Right forelimb (tissue), 1 donor: ENCODE measurements at places on chromosomes 1 and 21.

- DNase-seq = no peak
Measured at GRCh38 chr1:24957016-24957807, 27.1 kb upstream of the RUNX3 start.

DNA sequence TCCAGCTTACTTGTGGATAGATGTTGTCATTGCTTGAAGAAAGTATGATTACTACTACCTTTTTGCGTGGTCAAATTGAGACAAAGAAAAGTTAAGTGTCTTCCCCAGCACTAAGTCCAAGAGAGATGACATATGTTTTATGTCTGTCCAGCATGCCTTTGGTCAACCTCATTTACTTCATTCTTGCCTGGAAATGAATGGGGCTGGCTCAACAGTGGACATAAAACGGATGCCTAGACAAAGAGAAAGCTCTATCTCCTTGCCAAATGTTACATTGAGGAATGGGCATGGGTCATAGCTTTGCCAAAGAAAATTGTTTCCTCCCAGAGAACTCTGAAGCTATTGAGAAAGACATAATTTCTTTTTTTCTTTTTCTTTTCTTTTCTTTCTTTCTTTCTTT lies 82.4 kb upstream of the PLPPR4 start:
- DNase-seq = no peak

- no peak for DNase-seq
Measured at GRCh38 chr1:28343405-28343804, 14.6 kb downstream of the MED18 start.

DNA sequence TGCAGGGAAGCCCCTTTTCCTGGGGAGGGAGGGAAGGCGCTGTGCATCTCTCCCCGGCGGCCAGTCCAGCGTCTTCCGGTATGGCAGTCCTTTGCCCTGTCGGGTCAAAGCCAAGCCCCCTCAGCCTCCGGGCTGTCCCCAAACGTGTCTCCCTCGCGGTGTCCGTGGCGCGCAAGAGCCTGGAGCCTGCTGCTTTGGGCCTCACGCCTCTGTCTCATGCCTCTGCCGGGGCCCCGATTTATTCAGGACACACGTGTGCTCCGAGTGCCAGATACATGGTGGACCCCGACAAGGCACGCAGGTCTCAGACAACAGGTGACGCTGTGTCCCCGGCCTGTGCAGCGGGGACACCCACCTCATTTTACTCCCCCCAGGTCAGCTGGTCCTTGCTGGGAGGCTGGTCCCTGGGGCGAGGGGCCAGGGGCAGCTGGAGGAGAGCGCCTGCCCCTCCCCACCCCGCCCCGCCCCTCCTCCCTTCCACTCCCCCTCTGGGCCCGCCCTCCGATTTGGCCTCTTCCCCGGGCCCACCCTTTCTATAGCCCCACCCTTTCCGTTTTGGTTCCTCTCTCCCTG lies 176.7 kb downstream of the CAMTA1 start:
- no peak for DNase-seq

DNA sequence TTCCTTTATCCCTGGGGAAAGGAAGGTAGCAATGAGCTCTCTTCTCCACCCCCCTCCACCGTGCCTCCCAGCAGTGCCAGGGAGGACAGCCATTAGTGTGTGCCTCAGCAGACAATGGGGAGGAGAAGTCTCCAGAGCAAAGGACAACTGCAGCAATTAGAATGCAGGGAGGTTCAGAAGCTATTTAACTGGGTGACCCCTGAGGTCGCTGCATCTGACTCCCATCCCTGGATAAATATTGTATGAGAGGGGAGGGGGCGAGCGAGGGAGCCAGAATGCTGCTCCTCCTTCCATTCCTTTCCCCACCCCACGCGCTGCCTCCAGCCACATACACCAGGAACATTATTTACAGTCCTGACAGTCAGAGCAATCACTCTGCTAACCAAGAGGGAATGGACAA lies 59.0 kb downstream of the ERI3 start:
- no peak for DNase-seq

DNA sequence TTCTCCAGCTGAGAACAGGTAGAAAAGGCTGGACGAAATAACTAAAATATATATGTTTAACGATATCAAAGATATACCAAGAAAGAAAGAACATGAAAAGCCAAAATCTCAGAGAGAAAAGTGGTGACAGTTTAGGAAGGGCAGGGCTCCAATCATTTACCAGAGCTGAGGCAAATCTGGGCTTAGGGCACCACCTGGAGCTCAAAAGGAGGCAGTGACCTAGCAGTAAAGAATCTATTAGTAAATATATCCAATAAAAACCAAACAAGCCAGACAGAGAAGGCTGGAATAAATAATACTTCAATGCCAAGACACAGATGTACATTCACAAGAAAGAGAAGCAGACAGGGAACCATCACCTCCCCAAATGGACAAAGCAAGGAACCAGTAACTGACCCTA lies 43.5 kb downstream of the CHIA start:
- no peak for DNase-seq

- no peak for DNase-seq
Measured at GRCh38 chr1:43273708-43274107, 3.9 kb downstream of the TMEM125 start.

- peak; percentile 61 for DNase-seq
Measured at GRCh38 chr1:68223687-68224086, 8.6 kb downstream of the WLS start.

- DNase-seq = no peak
Measured at GRCh38 chr1:41487126-41488039, 2.9 kb upstream of the EDN2 start.

- DNase-seq = no peak
Measured at GRCh38 chr21:40160911-40161310, 293.7 kb downstream of the PCP4 start.

DNA sequence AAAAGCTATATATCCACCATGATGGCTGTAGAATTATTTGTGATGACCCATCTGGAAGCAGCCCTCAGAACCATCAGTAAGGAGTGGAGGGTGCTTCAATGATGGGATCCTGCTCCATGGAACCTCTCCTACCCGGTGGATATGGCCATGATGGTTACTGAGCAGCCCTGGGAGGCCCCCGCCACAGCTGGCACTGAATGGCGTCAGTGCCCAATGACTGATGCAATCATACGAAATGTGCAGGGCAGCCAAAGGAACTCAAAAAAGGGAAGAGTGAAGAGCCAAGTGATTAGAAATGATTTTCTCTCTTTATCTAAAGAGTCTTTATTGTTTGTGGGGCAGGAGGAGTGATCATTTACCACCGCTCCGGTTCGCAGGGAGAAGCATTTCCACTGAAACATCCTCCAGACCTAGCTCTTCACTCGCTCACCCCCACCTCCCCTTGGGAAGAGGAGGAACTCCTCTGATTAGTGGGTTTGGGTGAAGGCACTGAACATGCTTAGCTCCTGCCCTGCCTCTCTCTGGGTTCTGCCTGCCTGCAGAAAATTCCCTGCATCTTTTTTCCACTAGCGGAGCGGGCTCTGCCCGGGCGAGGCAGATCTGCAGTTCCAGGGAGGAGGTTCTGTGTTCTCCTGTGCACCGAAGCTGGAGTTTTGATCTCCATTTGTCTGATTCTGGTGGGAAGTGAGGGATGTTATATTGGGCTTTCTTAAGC lies 260.3 kb downstream of the GRIK3 start:
- no peak for DNase-seq

- DNase-seq = no peak
Measured at GRCh38 chr1:247104965-247105364, 809 bp upstream of the ZNF669 start.

DNA sequence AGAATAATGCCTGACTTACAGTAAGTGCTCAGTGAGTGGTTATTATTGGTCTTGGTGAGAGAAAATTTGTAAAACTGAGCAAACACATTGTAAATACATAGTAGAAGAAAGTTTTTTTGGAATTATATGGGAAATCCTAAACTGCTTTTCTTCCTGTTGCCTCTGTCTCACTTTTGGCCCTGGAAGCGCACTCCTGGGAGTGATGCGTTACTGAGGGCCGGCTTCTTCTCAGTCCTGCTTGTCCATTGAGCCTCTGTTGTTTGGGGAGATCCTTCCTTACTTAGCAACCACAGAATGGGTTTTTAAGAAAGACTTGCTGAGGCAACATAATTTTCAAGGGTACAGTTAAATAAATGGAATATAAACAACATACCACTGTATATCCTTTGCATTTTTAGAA lies 166.0 kb downstream of the EDEM3 start:
- no peak for DNase-seq

- peak; percentile 84 for DNase-seq
Measured at GRCh38 chr1:201888282-201889089, at the start of gene SHISA4. TSS of gene SHISA4 (plus strand) at chr1:201888898. CDS start at chr1:201888995, 97 bp downstream.

GRCh38 chr1:63322114-63322943 lies at the start of gene FOXD3:
TSS of gene FOXD3 (plus strand) at chr1:63322567. CDS start at chr1:63323059, 492 bp downstream.
- peak; percentile 77 for DNase-seq

- no peak for DNase-seq
Measured at GRCh38 chr1:52551507-52552235, 1.2 kb downstream of the TUT4 start.

DNA sequence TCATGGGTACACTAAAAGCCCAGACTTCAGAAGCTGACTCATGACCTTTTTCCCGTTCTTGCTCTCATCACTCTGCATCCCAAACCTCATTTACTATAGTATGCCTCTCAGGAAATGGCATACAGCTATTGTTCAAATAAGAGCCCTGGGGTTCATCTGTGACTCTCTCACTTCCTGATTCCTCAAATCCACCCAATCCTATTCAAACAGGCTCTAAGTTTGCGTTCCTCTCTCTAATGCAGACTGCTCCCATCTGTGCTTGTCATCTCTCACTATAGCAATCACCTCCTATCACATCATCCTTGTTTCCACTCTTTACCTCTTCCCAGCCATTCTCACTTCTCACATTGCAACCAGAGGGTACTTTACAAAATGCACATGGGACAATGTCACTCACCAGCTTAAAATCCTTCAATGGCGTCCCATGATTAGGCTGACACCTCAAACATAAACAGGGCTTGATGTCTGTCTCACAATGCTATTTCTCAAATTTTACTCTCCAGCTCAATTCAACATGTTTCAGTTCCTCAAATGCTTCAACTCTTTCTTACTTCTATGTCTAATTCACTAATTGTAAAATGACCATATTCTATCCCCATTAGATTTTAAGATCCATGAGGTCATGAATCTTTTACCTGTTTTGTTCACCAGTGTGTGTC lies 408.4 kb downstream of the NTNG1 start:
- no peak for DNase-seq

DNA sequence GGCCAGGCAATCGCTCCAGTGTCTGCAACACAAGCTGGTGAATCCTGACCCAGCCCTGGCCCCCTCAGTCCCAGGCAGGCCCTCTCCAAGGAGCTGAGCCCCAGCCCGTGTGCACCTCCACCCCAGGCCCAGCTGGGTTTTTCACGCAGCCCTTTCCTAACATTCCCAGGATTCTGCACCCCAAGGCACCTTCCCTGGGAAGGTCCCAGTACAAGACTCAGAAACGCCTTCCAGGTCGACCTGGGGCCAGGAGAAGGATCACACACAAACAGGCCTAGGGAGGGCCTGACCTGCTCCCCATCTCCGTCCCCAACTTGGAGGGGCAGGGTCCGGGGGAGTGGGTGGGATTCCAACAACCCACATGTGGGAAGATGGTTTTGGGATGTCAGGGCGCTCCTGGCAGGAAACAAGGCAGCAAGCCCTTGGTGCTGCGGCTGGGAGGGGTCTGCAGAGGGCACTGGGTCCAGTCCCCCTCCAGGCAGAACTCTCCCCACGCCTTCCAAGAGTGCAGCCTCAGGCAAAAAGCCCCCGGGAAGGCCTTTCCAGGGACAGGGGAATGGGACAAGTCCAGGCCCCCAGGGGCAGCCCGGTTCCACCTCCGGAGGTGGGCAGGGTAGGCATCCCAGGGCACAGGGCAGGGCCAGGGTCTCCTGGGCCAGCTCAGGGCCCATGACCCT lies 58.3 kb downstream of the KCNAB2 start:
- DNase-seq = no peak

GRCh38 chr21:42214921-42215320 lies 4.0 kb upstream of the ABCG1 start:
- peak; percentile 30 for DNase-seq

DNA sequence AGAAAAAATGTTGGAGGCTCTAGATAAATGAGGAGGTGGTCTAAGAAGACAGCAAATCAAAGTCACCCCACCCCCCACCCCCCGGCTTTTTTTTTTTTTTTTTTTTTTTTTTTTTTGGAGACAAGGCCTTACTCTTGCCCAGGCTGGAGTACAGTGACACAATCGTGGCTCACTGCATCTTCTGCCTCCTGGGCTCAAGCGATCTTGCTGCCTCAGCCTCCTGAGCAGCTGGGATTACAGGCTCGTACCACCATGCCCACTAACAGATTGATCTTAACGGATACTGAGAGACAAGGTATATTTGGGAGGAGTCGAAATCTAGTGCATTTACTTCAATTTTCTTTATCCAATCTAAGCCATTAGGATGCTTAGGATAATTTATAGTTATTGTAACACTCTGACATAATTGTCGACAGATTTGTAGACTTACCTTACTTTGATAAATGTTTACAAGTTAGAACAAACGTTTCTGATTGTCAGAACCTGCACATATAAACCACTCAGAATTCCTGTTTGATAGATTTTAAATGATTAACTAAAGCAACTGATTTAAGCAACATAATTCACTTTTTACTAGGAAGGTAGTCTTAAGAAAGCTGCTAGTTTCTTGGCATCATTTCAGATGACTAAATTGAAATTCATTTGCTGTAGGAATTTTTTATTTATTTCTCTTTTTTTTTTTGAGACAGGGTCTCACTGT lies 33.7 kb upstream of the NBL1 start:
- no peak for DNase-seq
